ENCODE measurements at places on chromosomes 5 and 9.

DNA sequence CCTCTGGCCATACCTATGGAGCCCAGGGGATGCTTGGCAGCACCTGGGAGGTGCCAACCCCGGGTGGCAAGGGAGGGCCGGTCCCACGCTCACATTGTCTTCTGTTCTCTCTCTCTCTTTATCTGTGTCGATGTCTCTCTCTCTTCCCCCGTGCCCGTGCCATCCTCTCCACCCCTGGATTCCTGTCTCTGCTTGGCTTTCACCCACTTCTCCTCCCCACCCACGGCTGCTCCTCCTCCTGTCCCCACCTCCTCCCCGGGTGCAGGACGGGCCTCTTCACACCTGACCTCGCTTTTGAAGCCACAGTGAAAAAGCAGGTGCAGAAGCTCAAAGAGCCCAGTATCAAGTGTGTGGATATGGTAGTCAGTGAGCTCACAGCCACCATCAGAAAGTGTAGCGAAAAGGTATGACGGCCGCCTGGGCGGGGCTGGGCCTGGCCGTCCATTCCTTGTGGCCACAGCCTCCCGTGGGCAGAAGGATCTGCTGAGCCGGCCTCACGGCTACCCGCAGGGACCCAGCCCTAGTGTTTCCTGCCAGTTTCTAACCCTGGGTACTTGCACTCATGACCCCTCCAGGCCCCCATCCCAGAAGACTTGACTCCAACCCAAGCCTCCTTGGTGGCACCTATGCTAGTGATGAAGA, 22.7 kb downstream of the DNM1 start:
- DNase-seq = no peak

GRCh38 chr5:66553916-66554575, 42.1 kb upstream of the MAST4 start:
- DNase-seq = peak; percentile 61

GRCh38 chr9:123689701-123690428, 240.1 kb downstream of the DENND1A start:
- no peak for DNase-seq

DNA sequence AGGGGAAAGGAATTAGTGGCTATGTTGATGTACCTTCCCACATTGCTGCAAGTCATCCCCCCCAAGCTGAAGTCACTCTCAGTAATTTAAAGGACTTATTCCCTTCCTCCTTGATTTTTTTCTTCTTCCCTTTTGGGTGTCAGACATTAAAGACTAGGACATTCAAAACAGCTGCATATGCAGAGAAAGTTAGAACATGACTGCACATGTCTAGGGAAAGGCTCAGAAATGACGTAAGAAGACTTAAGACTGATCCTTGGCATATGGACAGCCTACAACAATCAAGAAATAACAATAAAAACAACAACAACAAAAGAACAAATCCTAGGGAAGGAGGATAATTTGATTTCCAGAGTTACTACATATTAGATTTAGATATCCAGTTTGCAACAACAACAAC, 997.5 kb downstream of the TLE4 start:
- DNase-seq = no peak
